ENCODE measurements at places on chromosomes 1 and 21.
A peak's percentile ranks its signal among the peaks of the same experiment; 100 is the strongest.

GRCh38 chr1:3244025-3244926 is 175.3 kb downstream of the PRDM16 start:
- DNase-seq = no peak

DNA sequence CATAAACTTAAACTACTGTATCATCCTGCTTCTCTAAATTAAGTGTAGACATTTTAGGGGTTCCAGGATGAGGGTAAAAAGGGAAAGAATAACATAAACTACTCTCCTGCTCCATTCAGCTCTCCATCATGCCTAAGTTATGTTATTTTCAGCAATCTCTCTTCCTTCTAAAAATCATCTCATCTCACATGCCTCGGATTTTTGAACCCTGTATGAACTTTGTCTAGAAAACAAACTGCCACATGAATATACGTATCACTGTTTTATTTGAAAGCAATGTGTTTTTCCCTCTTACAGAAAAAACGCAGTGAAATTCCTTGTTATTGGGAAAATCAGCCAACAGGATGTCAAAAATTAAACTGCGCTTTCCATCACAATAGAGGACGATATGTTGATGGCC is 32.6 kb downstream of the ZBED6 start:
- DNase-seq = no peak

DNA sequence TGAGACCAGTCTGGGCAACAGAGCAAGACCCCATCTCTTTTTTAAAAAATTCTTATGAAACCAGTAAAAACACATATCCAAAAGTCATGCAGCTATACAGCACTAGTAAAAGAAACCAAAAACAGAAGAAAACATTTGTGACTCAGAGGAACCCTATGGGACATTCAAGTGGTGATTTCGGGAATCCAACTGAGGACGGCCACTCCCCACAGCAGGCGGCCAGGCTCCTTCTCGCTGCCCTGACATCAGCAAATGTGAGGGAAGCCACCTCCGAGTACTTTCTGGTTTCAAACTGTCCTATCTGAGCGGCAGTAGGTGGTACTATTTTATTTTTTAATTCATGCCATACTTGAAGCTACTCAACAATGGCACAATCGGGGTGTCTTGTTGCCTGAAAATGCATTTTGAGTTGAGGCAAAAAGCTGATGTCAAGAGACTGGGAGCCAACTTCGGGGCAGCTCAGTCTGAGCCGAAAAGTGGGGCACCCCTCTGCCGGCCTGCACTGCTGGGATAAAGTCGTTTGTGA is 3.3 kb downstream of the SUMO3 start:
- DNase-seq = no peak

- no peak for DNase-seq
These were observed 29.2 kb downstream of the BCAR3 start for GRCh38 chr1:93652323-93652949.

DNA sequence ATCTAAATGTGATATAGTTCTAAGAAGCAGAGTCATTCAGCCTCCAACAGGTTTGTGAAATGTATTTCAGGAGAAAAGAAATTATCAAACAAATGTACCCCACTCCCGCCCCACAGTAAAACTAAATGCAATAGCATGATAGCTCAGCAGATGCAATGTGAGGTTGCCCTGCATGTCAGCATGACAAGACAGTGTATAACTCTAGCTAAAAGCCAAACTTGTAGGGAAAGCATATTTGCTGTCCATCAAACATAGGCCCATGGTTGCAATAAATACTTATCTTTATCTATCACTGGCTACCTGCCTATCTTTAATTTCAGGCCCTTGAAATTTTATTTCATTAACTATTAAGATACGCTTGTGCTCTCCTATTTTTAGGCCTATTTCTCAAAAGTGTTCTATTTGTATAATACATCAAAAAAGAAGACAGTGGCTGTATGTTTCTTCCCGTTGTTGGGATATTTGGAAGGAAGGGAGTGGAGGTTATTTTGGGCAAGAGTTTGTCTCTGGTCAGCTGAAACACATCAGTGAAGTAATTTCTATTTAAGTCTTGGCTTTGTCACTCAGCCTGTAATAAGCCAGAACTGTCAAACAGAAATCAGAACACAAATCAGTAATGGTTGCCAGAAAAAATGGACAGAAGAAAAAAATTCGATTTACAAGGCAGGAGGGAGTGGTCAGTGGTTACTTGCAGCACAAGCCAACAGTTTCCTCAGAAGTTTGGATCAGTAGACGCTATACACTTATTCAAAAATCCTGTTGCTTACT is 307.4 kb upstream of the ADGRL2 start:
- no peak for DNase-seq

DNA sequence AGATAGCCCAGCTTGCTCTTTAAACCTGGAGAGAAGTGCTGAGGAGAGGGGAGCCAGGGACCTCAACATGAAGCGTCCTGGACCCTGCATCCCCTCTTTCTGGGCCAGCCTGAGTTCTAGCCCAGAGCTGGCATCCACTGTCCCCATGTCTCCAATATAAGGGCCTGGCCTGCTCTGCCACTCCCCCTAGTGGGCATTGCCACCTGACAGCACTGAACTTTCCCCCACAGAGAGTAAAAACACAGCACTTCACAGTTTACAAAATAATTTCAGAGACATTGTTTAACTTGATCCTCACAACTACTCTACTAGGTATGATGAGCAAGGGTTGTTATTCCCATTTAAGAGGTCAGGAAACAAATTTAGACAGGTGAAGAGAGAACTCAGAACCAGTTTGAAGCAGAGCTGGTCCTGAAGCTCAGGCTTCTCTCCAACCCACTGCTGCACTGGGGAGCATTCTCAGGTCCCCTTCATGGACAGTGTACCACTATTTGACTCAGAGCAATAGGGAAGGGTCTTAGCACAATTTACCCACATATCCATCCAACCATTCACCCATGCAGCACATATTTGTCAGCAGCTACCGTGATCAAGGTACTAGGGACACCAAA is 151.2 kb downstream of the DMRTA2 start:
- no peak for DNase-seq

DNA sequence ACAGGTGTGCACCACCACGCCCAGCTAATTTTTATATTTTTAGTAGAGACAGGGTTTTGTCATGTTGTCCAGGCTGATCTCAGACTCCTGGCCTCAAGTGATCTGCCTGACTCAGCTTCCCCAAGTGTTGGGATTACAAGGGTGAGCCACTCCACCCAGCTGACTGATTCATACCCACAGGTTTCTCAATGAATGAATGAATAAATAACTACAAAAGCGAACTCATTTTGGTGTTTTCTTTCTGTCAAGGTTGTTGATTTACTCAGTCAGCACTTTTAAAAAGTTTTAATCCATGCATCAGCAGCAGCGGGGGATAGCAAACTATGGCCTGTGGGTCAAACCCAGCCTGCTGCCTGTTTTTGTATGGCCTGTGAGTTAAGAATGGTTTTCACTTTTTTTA is 217.5 kb downstream of the FAF1 start:
- no peak for DNase-seq

DNA sequence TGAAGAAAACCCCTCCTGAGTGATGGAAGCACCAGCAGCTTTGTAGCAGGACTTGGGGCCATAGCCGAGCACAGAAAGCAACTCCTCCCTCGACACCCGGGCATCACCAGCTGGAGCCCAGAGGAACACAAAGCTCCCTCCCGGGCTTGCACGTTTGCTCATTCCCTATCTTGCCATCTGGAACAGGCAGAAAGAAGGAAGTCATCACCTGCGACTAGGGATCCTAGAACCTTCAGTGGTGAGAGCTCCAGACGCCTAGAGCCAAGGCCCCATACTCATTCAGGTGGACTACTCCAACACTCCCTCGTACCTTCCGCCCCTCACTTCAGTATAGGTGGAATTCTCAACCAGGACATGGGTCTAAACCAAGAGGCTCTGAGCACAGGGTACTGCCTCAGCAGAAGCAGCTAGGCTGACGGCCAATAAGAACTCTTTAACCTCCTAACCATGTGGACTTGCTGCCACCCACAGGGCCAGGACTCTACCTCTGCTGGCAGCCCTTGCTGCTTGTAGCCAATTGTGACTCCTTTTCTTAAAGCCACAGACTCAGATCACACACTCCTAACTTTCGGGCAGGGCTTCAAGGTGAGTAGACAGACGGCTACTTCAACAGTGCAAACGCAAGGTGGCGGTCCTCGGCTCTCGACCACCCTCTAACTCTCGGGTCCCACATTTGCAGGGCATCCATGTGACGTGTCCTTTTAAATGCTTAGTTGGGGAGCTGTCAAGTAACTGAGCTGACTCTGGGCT is 65.4 kb downstream of the NPHP4 start:
- no peak for DNase-seq

DNA sequence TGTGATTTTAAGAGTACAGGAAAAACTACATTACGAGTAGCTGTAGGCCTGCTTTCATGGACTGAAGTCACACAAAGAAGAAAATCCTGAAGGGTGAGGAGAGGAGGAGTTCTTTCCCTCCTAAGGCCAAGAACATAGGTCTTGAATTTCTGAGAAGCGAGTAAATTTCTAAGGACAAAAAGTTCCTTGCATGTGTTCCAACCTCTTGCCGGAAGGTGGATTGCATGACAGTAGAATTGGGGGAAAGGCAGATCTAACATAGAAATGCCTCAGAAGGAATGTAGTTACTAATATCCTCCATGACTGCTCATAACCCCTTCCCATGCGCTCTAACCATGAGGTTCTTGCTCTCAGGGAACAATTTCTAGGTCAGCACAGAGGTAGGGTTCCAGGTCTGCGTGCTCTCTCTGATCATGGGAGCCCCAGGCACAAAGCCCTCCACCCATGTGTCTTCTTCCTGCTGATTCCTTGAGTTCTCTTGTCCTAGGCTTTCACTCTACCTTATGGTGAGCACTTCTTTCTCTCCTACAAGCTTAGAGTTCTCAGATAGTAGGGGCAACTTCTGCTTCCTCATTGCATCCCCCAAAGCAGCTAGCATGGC is 13.7 kb downstream of the CD2 start:
- peak; percentile 18 for DNase-seq

DNA sequence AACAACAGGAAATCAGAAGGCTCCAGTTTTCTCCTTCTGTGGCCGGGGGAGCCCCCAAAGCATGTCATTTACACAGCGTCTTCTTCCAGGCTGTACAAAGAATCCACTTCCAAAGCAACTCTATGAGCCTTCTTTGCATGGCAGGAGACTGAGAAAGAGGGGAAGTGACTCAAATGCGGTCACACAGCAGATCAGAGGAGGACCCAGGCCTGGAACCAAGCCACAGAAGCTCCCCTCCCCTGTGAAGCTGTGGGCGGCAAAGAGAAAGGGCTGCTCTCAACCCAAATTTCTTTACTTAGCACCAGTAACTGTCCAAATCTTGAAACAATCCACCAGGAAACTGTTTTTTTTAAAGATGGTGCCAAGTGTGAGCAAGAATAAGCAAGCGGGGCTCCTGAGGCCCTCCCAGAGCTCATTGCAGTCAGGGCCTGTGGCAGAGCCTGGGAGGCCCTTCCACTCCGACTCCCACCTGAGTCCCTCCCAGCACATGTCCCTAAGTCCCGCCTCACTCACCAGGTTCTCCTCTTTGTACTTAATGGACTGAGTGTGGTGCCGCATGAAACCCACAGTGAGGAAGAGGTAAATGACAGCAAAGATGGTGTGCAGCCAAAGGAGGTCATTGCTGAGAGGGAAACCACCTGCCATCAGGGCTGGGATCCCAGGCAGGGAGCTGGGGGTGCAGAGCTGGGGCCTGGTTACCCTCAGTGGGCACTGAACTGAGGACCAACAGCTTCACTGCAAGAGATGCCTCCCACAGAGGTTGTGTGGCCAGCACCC is 15.9 kb downstream of the TMEM63A start:
- DNase-seq = peak; percentile 79

Measured in stimulated activated CD4-positive, alpha-beta T cell treated with anti-CD3 and anti-CD28 coated beads, Interleukin-4, amount 100 ng/mL, for 24 hours (primary cell).